Sigmoid colon (tissue), 7 donors: ENCODE measurements at places on chromosomes 7 and 10. TPM values are rescaled to one million over a fixed set of nuclear protein-coding genes. Genes with fewer than 3 reads are reported as not detected.

SPAG6 gene
- total RNA-seq: not detected

TMEM176A gene
- total RNA-seq: 28.1 TPM

NUDT5 gene
- 31.6 TPM for total RNA-seq

STEAP1B gene
- total RNA-seq: 0.33 TPM

C1QL3 gene
- 0.36 TPM for total RNA-seq

GRCh38 chr7:151372612-151373265 lies 31.1 kb downstream of the NUB1 start:
- DNase-seq: peak; percentile 52

DNA sequence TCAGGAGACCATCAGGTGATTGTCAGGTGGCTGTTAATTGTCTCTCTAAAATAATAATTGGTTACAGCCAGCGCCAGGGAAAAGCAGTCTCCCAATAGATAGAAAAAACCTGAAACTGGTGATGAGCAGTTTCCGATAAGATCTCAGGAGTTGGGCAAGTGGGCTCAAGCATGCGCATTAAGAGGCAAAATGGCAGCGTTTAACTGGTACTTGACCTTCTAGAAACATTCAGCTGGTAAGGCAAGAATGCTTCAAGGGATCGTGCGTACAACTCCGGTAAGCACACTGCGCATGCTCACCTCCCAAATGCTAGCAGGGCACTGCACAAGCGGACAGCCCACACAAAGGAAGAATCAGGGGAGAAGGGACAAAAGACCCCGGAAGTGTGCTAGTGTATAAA lies 48.5 kb downstream of the BLNK start:
- no peak for DNase-seq

DNA sequence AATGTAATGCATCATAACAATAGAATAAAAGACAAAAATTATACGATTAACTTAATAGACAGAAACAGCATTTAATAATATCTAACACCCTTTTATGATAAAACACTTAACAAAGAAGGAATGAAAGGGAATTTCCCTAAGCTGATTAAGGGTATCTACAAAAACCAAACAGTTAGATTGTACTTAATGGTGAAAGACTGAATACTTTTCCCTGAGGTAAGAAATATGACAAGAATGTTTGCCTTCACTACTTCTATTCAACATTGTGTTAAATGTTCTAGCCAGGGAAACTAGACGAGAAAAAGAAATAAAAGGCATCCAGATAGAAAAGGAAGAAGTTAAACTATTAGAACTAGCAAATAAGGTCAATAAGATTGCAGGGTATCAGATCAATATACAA lies 276.9 kb downstream of the BAMBI start:
- DNase-seq: no peak

DNA sequence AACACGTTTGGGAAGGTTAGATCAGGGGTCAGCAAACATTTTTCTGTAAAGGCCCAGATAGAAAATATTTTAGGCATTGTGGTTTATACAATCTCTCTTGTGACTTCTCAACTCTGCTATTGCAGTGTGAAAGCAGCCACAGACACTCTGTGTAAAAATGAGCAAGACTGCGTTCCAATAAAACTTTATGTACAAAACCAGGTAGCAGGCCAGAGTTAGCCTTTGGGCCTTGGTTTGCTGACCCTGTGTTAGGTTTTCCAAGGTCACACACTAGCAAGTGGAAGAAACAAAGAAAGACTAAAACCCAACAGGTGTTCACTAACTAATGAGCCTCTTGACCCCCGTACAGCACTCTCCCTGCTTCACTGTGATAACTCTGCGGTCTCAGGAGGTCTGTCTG lies 14.9 kb upstream of the PAXIP1 start:
- no peak for DNase-seq

DNA sequence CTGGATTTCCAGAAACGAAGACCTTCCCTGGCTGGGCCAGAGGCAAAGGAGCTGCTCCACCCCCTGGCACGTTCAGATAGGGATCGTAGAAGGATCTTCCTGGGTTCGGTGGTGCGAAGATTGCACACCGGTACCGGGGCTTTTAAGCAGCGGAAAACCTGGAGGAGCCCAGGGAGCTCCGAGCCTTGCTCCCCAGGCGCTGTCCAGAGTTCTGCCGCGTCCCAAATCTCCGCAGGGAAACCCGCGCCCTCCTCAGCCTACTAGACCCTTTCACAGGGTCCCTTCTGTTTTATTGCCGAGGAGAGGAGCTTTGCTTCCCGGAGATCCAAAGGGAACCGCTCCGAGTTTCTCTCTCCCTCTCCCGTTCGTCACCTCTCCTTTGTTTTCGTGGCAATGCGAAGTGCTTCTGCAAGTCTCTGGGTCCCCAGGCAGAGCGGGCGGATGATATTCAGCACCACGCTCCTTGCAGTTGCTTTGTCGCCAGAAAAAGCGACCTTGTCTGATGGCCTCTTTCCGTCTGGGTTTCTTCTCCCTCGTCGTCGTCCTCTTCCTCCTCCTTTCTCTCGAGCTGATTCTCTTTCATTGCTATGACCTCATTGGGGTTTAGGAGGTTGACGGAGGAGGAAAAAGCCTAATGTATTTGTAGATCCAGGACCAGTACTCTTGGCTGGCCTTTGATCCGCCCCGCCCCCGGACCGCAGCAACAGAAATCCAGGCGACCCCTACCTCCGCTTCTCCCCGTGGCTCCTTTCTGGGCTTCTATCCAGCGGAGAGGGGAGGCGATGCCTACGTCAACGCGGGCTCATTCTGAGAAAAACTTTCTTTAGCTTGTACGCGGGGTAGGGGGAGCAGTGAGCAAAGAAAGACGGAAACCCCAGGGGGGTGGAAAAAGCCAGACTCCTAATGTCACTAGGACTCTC lies at the start of gene TMEM196:
Gene TMEM196, minus strand, starts transcription at position 777 of the 920 bp plus-strand sequence. CDS start 921 bp downstream, outside the sequence.
- no peak for DNase-seq

DNA sequence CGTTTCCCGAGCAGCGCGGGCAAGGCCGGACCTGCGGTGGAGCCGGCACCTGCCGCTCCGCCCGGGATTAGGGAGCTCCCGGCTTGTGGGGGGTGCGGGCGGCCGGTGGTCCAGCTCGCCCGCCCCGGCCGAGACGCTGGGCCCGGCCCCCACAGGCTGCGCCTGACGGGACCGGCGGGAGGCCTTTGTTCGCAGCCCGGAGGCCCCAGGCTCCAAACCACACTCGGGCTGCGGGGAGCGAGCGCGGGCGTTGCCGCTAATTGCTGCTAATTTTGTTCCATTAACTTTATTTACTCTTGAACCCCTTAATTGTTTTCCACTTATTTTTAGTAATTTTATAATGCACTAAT lies 9.6 kb downstream of the UNCX start:
- no peak for DNase-seq

DNA sequence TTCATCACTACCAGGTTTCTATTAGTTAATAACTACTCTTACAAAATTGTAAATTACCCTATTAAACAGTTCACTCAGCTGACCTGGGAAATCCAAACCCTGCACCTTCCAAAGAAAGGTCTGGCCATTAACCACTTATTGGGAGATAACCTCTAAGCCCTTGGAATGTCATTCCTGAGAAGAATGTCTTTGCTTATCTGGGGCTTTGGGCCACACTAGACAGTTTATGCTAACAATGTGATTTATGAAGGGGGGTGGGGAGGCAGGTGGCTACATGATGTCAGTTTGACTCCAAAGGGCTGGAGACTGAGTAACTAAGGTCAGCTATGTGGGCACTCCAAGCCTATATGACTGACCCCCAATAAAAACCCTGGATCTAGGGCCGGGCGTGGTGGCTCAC lies 50.7 kb downstream of the AKR1D1 start:
- DNase-seq: no peak

DNA sequence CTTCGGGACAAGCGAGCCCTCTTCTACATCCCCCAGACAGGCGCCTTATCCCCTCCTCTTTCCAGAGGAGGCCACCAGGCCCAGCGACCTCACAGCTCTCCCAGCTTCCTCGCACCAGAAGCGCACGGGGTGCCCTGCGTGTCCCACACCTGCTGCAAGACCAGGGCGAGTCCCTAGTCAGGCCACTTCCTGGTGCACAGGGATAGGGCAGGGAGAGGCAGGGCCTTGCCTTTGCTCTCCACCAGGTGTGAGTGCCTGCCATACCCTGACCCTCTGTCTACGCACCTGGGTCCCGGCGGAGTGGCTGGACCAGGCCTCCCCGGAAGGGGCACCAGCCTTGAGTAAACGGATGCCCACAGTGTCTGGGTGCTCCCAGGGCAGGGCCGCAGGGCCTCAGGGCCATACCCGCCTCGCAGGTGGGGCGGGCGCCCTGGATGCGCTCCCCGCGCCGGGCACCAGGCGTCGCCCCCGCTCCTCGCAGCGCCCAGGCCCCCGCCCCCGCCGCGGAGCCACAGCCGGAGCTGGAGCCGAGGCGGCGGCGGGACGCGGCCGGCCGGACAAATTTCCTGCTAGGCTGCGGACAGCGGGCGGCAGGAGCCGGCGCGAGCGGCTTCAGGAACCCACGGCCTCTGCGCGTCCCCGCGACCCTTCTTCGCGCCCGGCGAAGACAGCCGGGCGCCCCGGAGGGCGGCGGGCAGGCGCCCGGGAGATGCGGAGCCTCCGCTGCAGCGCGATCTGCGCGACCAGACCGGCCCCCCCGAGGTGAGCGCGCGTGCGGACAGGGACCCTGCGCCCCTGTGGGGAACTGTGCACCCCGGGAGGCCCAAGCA lies at the start of gene PTPRE:
Gene PTPRE, plus strand, starts transcription at position 556 of the 830 bp plus-strand sequence. CDS start 133,779 bp downstream, outside the sequence.
- DNase-seq: peak; percentile 79

DNA sequence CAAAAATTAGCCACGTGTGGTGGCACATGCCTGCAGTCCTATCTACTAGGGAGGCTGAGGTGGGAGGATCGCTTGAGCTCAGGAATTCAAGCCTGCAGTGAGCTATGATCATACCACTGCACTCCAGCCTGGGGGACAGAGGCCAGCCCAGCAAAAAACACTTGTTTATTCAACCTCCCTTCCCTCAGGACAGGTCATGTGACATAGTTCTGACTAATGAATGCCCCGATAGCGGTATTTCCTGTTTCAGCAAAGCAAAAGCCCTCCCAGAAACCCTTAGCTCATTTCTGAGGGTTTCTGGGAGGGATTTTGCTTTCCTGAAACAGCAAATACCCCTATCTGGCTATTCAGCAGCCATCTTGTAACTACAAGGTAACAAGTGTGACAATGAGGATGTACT lies 157.1 kb downstream of the GATA3 start:
- no peak for DNase-seq

GRCh38 chr10:15141136-15142054 lies 27.1 kb downstream of the NMT2 start:
- no peak for DNase-seq
